Stimulated activated naive CD4-positive, alpha-beta T cell treated with Interleukin-2 at 50 U/mL for 16 hours (primary cell): ENCODE measurements at places on chromosomes 1 and 21.

DNA sequence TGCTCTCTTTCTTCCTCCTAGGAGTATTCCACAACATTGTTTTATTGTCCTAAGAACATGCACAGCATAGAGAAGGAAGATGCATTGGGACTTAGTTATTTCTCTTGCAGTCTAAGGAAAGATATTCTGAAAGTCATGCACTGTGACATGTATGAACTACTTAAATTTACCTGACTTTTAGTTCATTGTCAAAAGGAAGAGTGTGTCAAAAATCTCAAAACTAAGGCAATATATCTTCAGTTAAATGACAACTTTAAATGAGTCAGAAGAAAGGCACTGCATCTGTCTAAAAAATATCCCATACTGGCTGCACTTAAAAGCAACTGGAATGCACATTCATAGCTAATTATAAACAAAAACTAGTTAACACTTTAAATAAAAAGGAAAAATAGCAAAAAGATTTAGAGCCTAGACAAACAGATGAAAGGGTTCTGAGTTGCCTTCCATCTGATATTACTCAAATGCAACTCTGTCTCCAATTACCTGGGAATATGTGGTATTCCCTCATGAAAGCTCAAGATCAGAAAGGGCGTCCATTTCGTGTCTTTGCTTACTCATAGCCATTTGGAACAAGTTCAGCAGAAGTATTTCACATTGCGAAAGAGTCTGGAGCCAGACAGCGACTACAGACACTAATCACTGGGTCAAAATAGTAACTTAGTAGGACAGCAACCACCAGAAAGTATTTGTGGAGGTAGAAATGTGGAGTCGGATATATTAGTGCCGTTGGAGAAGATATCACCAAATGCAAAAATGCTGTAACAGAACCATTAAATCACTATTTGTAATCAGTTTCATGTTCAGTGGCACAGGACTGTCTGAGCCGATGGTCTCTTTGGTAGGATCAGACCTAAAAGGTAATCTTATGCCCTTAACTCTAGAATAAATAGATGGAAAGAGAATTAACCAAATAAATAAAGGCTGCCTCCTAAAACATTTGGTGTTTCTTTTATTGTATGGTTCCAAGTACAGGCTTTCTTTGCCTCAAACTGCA lies 225.7 kb downstream of the GREM2 start:
- no peak for DNase-seq

DNA sequence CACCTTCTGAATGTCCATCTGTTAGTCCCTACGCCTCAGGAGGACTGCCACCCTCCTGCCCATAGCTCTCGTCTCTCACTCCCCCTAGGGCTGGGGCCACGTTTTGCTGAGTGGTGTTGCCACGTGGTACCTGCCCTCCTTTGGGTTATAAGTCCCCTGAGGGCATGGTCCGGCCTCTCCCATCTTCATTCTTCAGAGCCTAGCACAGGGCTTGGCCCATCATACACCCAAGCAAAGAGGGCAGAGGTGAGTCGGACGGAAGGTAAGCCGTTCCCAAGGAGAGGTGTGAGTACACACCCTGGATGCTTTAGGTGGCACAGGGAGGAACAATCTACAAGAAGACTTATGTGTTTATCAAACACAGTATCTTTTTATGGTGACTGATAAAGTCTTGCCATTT lies 10.9 kb downstream of the PADI2 start:
- DNase-seq, result no peak

DNA sequence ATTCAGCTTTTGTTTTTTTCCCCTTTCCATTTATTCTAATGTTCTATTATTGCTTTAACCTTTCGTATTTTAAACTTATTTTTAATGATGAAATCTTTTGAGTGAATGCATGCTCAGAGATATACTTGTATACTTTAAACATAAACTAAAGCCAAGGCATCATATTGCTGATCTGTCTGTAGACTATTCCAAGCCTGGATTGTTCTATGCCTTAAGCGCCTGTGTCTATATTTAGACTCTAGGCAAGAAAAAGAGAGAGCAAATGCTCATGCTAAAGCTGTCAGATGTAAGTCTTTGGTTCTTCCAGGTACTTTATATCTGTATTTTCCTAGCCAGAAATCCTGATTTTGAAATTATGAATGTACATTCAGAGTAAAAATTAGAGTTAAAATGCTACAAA lies 14.4 kb downstream of the SH3GLB1 start:
- no peak for DNase-seq

DNA sequence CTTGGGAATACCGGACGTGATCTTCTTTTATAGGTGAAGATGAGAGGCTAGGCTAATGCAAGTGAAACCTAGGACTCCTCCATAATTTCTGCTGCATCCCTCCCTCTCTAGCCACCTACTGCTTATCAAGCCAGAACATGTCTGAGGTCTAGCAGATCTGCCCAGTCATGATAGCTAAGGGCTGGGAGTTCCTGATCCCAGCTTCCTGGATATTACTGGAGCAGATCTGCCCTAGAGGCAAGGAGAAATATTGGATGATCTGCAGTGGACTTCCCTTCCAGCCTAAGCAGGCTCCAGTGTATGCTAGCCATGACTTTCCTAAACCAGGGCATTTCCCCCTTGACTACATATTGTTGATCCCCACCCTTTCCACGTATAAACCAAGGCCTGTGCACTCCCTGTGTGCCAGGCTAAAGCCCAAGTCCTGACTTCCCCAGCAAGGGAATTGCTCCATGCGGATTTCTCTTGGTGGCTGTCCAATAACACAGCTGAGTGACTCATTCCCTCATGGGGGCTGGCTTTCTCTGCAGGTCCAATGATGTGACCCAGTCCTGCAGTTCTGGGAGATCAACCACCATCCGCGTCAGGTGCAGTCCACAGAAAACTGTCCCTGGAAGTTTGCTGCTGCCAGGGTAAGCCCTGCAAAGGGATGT lies 15.5 kb upstream of the SARS1 start:
- no peak for DNase-seq

- DNase-seq, result no peak
These were observed 41.2 kb downstream of the BACE2 start for GRCh38 chr21:41209016-41209619.

DNA sequence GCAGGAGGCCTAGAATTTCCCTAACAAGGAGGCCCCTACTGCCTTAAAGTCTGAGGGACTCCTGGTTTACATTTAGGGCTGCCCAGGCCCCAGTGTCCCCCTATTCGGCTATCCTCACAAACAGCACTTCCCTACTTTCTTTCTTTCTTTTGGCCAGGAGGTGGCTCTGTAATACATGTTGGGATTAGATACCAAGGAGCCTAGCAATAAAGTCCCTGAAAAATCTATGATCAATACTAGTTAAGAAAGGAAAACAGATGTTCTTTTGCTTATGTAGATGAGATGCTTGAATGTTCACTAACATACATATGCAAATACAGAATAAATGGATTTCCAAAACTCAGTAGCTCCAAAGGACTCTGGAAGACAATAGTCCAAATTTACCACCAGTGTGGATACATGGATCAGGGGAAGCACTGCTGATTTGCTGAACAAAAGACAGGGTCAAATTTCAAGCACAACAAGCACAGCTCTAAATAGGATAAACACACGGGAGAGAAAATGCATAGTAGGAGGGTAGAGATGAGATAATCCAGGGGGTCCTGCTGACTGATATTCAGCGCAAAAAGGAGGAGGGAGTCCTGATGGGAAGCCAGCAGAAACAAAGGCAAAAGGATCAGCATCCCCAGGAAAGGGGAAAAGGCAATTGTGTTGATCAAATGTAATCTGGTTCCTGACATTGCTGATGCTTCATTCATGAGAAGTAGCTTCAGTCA lies 240.0 kb downstream of the NUF2 start:
- DNase-seq, result no peak

DNA sequence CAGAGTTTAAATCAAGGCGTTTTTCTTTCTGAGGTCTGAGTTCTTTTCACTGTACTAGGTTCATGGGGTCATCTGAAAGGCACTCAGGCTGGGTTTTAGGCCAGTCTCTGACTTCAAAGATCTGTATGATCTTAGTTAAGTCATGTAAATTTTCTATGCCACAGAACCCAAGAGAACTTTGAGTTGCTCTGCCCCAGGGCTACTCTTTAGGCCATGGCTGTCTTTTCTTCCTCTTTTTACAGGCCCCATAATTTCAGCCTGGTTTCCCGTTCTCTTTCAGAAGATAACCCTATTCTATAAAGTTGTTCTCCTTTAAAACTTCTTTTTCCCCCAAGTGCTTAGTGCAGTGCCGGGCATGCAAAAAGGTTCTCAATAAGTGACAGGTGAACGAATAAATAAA lies 26.1 kb downstream of the METTL13 start:
- no peak for DNase-seq

GRCh38 chr1:106975944-106976343 lies 80.5 kb upstream of the PRMT6 start:
- no peak for DNase-seq

DNA sequence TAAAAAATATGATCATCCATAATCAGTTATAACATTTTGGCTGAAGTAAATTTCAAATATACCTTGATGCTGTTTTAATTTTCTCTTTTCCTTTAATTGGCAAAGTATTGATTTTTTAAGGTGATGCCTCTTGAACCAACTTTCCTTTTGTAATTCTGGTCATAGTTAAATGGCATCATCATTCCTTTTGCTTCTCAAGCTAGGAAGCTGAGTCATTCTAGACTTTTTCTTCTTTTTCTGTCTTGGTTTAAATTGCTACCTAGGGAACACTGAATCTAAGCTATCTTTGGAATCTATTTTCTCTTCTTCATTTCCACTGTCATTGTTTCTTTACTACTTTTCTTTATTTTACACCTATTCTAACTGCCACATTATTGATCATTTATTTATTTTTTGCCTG lies 162.7 kb downstream of the HMCN1 start:
- DNase-seq, result no peak

DNA sequence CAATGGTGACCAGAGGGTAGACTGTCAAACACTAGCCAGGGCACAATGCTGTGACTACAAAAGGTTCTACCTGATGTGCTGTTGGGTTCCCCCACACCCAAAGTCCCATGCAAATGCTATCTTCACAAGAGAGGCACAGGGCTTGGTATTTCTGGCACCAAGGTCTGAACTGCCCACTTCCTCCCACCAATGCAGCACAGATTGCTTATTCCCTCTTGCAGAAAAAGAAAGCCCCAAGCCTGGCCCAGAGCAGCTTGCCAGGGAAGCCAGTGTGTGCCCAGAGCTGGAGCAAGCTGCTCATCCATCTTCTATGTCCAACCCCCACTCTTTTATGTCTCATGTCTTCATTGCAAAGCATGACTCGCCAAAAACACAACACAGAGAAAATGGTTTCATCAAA lies 149.4 kb upstream of the CAMK1G start:
- no peak for DNase-seq

DNA sequence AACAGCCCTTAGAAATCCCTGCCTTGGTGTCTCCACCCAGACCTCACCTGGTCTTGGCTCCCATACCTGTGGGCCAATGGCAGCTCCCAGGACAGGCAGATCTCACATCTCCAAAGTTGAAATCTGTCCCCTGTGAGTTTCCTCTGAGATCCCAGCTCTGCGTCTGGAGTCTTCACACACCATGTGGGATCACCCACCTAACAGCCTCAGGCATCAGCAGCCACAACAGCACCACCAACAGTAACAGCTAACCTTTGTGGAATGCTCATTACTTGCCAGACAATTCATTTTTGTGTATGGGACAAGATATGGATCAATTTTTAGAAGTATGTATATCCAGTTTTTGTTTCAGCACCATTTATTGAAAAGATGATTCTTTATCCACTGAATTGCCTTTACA lies 523.2 kb downstream of the MATN1 start:
- DNase-seq, result no peak

DNA sequence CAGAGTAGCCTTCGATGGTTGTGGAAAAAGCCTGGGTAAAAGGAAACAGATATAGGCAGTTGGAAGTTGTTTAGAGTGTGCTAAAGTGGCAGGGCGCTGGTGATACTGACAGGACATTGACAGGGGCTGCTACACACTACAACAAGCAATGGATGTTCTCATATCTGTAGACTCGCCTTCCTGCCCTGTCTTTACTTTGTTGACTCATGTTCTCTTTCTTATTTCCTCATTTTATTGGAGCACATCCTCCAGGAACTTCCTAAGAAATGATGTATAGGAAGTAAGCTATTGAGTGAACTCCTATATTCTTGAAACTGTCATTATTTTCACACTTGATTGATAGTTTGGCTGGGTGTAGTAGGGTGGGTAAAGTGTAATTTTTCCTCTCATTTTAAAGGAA lies 51.0 kb downstream of the C4BPA start:
- DNase-seq, result no peak

- no peak for DNase-seq
These were observed 3.5 kb upstream of the MAN1C1 start for GRCh38 chr1:25613091-25613490.

- DNase-seq, result peak; percentile 75
These were observed at the start of gene PPFIA4 for GRCh38 chr1:203026031-203026665. Gene PPFIA4, plus strand, starts transcription at chr1:203026491. Its CDS starts 12,518 bp downstream, at chr1:203039009.

DNA sequence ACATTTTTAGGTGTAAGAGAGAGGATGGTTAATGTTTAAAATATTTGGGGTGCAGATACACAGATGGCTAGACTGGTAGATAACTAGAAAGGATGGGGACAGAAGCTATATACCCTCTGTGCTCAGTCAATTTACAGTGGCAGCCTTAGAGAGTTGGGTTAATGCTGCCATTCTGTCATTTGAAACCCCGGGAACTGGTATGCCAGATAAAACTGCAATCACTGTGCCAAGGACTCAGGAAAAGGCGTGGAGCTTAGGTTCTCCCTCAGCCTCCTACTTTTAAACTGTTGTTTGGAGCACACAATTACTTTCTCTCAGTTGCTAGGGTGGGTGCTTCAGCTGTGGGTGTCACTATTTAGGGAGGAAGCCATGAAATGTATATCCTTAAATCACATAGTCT lies 90.0 kb upstream of the HNRNPU start:
- DNase-seq, result no peak

GRCh38 chr21:46385846-46386733 lies 62.1 kb downstream of the PCNT start:
- no peak for DNase-seq

- no peak for DNase-seq
These were observed 5.2 kb downstream of the CYB561D1 start for GRCh38 chr1:109499081-109499480.

DNA sequence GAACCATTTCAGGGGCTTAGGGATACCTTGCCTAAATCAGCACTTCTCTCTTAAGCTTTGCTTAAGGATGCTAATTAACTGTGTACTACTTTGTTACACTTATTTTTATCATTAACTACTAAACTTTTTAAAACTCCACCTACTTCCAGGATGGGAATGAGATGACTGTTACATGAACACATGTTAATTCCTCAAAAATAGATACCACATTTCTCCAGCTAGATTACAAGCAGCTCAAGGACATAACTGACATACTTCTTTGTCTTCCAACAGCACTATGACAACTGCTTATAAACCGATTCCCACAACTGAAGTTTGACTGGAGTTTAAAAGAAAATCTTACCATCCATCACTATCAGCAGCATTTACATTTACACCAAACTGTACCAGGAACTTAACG lies 53.7 kb downstream of the TP53BP2 start:
- no peak for DNase-seq

DNA sequence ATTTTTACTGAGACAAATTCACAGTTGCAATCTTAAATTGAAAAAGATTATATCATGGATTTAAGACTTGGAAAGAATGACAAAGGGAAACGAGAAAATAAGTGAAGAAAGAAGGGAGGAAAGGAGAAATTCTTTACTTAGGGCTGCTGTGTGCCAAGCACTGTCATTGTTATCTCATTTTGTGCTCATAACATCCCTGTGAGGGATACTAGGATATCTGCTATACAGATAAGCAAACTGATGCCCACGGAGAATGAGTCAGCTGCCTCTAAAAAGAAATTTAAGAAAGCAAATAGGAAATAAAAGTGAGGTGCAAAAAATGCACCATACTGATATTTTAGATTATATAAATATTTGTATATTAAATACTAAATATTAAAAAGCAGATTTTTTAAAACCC lies 183.6 kb upstream of the NR5A2 start:
- DNase-seq, result no peak
